ENCODE measurements at places on chromosomes 5 and 9. TPM values are rescaled to one million over a fixed set of nuclear protein-coding genes. Genes with fewer than 3 reads are reported as not detected.

Gene MAMDC2
- total RNA-seq: 0.27 TPM

Gene PTGS1
- total RNA-seq: 1.6 TPM

Gene INSL4
- total RNA-seq: 17.1 TPM

Gene SPATA31D4
- not detected for total RNA-seq

Gene FCN1
- total RNA-seq: not detected

Gene PLCXD3
- total RNA-seq: 0.18 TPM

Gene CBY3
- total RNA-seq: not detected

Gene DMRT3
- total RNA-seq: not detected

Gene FABP6
- 0.68 TPM for total RNA-seq

Gene GGTA1
- not detected for total RNA-seq

Gene LCN12
- total RNA-seq: 1.2 TPM

Gene C9orf153
- 0.34 TPM for total RNA-seq

Measured in A549 treated with AZD2906 at 1 μM for 4 hours (cell line).